Stimulated activated CD4-positive, alpha-beta T cell treated with anti-CD3 and anti-CD28 coated beads, Interleukin-15, amount 100 ng/mL, for 24 hours (primary cell): ENCODE measurements at places on chromosomes 6 and 20.
A peak's percentile ranks its signal among the peaks of the same experiment; 100 is the strongest.

- no peak for DNase-seq
These were observed 174.0 kb downstream of the RNF144B start for GRCh38 chr6:18561037-18561750.

DNA sequence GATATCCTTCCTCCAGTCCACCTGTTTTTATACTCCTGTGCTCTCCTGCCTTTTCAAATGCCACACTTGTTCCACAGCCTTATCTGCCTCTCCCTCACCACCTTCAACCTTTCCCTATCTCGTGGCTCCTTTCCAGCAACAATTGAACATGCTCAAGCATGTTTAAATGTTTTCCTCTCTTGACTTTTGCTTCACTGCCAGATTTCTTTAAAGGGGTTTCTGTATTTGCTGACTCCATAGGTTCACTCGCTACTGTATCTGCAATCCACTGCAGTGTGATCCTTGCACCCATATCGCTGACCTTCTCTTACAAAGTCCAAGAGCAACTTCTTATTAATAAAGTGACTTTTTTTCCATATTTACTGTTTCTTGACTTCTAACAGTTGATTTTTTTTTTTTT, 11.2 kb upstream of the GMNN start:
- DNase-seq: no peak

GRCh38 chr20:41848180-41848579, 230.0 kb upstream of the CHD6 start:
- DNase-seq: no peak

GRCh38 chr6:128307671-128308070, 212.7 kb downstream of the PTPRK start:
- DNase-seq: no peak

- DNase-seq: no peak
These were observed 4.9 kb downstream of the VSTM2L start for GRCh38 chr20:37907677-37908401.

DNA sequence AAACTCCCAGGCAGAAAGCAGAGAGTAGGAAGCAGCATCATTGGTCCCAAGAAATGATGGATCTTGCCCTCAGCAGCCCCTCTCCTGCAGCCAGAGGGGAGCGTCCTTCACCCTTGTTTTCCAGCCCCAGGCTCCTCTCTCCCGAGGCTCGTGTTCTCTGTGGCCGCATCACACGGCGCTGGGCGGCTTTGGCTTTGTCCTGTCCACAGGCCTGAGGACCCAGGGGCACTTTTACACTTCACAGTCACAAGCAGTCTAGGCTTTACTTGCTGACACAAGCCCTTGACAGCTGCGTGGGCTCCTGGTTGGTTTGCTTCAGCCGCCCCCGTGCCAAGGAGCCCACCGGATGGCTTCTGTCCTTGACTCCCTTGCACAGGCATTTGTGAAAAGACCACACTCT, 175.4 kb upstream of the THBS2 start:
- no peak for DNase-seq

DNA sequence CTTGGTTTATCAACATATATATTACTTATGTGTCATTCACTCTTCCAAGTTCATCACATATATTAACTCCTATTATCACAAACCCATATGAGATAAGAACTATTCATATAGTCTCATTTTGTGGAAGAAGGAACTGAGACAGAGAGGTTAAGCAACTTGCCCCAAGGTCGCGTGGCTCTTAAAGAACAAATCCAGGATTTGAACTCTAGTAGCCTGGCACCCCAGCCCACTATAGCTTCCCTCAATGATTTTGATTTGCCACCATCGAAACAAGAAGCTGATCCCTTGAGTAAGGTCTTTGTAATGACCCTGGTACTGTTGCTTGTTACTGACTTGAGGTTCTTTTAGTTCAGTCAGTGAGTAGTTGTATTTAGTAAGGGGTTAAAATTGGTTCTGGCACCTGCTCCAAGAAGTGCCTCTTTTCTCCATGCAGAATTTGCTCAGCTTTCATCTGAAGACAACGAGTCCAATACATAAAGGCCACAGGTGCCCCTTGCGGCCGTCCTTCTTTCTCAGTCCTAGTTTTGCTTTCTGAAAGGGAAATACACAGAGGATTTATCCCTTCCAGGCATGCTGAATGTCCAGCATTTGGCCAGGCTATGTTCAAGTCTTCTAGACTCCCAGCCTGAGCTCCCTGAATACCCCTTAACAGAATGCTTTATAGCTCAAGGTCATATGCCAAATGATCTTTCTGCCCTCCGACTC, 253.0 kb downstream of the TBC1D7 start:
- no peak for DNase-seq

DNA sequence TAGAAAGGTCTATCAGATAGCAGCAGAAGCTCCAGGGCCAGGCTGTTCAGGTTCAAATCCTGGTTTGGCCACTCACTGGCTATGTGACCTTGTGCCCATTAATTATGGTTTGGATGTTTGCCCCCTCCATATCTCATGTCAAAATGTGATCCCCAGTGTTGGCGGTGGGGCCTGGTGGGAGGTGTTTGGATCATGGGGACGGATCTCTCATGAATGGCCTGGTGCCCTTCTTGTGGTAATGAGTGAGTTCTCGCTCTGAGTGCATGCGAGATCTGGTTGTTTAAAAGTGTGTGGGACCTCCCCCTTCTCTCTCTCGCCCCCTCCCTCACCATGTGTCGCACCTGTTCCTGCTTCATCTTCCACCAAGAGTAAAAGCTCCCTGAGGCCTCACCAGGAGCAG, 240.9 kb downstream of the LRFN2 start:
- DNase-seq: no peak

GRCh38 chr6:77466055-77466450, 2.8 kb upstream of the HTR1B start:
- peak; percentile 51 for DNase-seq

DNA sequence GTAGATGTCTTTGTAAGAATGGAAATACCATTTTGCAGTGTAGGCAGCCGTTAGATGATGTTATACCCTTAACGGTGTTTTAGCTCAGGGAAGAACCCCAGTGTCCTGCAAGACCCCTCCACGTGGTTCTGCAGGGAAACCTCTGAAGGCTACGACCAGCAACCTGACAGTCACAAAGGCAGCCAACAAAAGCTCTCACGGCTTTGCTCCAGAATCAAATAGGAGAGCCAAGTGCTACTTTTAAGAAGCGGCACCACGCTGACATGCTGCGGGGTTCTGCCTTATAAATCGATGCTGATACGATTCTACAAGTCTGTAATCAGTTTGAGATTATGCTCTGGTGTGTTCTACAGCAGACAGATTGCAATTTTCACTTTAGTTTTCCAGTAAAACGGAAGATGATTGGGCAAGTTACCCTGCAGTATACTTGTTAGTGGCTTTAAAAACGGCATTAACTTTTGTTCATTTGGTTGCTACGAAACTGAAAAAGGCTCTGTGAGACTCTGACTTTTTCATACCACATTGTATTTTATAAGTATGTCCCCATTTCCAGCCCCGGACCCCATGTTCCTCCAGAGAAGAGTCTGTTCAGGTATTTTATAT, 312.9 kb downstream of the SAMD5 start:
- no peak for DNase-seq

DNA sequence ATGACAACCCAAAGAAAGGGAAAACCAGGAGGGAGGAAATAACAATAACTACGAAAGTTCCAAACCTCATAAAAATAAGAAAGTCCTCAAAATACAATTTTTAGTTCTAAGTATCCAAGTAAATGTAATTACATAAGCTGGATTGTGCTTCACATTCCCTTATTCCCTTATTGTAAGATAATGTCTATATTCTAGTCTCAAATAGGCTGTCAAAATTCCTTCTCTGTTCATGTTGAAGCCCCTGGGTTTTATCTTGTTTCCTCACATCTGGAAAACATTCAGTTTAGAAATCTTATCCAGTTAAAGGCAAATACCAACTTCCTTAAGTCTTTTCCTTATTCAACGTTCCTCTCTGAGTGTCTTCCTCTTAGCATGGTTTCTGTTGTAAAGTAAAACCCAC, 282.3 kb downstream of the CD109 start:
- no peak for DNase-seq

GRCh38 chr6:97049253-97050011, 124.9 kb downstream of the KLHL32 start:
- DNase-seq: peak; percentile 11

DNA sequence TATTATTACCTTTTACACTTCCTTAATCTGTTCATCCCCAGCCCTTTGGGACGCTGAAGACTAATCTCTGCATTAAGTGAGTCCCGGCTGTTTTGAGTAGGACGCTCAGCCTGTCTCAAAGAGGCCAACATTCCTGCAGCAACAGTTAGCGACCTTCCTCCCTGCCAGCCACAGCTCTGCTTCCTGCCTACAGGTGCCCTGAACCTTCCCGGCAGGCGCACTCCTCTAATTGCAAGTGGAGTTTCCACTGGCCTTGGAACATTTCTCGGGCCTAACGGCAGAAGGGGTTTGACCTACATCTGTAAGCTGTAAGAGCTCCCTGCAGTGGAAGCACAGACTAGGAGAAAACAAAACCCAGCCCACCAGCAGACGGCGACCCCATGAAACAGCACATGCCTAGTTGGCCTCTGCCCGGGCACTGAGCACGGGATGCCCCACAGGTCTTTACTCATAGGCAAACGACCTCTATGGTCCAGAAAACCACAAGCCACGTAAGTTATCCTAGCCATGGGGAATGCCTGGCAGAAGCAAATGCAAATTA, 137.9 kb downstream of the DTNBP1 start:
- no peak for DNase-seq

GRCh38 chr6:169851641-169852503, 100.5 kb downstream of the ERMARD start:
- no peak for DNase-seq

DNA sequence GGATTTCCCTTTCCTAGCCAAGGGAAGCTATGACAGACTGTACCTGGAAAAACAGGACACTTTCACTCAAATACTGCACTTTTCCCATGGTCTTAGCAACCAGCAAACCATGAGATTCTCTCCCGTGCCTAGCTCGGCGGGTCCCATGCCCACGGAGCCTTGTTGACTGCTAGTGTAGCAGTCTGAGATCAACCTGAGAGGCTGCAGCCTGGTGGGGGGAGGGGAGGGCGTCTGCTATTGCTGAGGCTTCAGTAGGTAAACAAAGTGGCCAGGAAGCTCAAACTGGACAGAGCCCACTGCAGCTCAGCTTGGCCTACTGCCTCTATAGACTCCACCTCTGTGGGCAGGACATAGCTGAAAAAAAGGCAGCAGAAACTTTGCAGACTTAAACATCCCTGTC, 61.8 kb downstream of the EPM2A start:
- DNase-seq: peak; percentile 1

GRCh38 chr6:91600561-91600960, 1013.7 kb upstream of the MAP3K7 start:
- no peak for DNase-seq

DNA sequence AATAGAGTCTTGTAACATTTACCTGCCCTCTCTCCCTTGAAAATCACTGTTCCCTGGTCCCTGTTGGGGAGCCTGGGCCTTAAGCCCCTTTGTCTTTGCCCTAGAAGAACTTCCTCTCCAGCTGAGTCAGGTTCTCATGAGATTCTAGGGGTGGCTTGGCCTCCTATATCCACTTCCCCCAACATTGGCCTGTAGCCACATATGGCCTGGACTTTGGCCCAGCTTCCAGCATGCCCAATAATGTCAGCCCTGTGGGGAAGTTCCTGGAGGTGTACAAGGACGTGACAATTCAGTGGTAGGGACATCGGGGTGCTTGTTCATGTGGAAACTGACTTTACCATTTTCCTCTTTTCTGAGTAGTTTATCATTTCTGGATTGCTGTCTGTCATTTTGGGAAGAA, 17.2 kb upstream of the MAS1L start:
- DNase-seq: no peak

GRCh38 chr6:53984163-53984562, 127.1 kb upstream of the MLIP start:
- DNase-seq: no peak

DNA sequence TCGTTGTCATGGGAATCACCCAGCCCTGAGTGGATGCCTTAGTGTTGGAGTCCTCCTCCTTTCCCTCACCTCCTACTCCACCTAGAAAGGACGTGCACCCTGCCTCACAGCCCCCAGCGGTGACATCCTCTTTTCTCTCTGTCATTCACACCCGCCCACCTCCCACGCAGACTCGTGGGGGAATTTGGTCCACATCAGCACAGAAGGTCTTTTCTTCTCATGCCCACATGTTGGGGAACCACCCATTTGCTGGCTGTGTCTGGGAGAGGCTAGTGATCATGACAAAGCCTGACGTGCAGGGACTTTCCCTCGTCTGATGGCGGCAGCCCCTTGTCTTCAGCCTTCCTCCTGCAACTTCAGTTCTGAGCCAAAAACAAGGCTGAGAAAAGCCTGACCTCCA, 96.0 kb upstream of the CNKSR3 start:
- DNase-seq: peak; percentile 90

DNA sequence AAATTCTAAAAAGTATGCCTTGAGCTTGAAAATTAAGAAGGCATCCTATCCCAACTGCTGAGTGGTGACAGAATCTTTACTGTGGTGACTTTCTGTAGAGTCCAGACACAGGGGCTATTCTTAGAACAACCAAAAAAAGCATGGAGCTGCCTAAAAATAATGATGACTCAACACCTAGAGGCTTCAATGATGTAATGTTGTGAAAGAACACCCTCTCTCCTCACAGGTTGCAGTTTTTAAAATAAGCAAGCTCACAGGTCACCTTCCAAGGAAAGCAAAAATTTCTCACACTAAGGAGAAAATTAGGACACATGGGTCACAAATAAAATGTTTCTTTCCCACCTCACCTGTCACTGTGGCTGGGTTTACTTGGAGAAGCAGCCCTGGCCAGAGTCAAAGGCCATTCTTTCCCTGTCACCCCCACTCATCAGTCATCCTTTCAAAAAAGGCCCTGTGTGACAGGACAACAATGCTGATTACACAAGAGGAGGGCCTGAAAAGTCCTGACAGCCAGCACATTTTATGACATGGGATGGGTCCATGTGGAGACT, 53.5 kb downstream of the RCAN2 start:
- no peak for DNase-seq

- no peak for DNase-seq
These were observed 115.9 kb upstream of the RPS6KA2 start for GRCh38 chr6:166742981-166743380.

DNA sequence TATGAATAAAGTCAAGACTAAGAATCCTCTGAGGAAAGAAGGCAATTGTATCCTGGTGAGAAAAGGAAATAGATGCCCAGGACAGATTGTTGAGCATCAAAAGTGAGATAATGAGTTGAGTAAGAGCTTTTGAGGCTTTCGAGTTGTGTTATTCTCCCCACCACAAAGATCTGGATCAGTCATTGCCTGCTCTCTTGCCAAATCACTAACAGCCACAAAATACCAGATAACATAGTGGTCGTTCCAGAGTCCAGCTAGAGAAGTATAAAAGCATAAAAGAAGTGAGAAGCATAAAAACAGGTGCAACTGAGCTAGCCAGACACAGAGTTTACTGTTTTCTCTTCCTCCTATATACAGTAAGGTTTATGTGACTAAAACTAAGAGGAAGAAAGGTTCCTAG, 4.9 kb downstream of the SPINT4 start:
- no peak for DNase-seq

- no peak for DNase-seq
These were observed 7.8 kb upstream of the KHDC1L start for GRCh38 chr6:73233048-73233447.
